Skin of body (tissue), 3 donors: ENCODE measurements at places on chromosomes 5 and 9. TPM values are rescaled to one million over a fixed set of nuclear protein-coding genes. Genes with fewer than 3 reads are reported as not detected.

Gene LPAR1
- total RNA-seq: 47.3 TPM

Gene NPR2
- 31.5 TPM for total RNA-seq

Gene FRRS1L
- total RNA-seq: 1.5 TPM

Gene CCL28
- 4.3 TPM for total RNA-seq

Gene UBE2QL1
- 0.89 TPM for total RNA-seq

Gene TAS2R1
- not detected for total RNA-seq

Gene HTR1A
- total RNA-seq: not detected

Gene ACTBL2
- total RNA-seq: 5.8 TPM

Gene FOXI1
- total RNA-seq: 0.10 TPM

Gene NUTM2F
- total RNA-seq: not detected

Gene PHF19
- 23.5 TPM for total RNA-seq

Gene SPATA31E1
- total RNA-seq: not detected

Gene ARHGEF39
- total RNA-seq: 2.4 TPM

Gene SPINK5
- total RNA-seq: 122 TPM

Gene FOXD4L3
- total RNA-seq: not detected

Gene OLFM1
- 4.8 TPM for total RNA-seq

Gene FBXW5
- 38.8 TPM for total RNA-seq

Gene TSLP
- 0.59 TPM for total RNA-seq

Gene NRARP
- total RNA-seq: 9.9 TPM

Gene APBA1
- 7.7 TPM for total RNA-seq
